ENCODE measurements at places on chromosomes 6 and 20.

- DNase-seq: no peak
Observed at GRCh38 chr20:62561182-62561581, 81.1 kb upstream of the SLCO4A1 start.

DNA sequence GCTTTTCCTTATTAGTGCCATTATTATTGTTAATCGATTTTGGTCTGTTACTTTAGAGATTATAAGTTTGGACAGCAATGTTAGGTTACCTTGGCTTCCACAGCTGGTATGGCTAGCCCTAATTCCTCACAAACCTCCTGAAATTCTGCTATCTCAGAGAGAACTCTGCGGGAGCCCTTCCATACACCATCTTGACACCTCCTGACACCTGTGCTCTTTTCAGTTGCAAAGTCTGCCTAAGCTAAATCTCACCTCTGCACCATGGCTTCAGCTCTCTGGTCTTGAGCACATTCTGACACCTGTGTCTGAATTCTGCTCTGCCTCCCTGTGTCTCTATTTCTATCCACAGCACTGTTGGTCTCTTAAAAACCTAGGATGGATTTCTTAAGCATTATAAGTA is 106.5 kb downstream of the DCDC2 start:
- no peak for DNase-seq

DNA sequence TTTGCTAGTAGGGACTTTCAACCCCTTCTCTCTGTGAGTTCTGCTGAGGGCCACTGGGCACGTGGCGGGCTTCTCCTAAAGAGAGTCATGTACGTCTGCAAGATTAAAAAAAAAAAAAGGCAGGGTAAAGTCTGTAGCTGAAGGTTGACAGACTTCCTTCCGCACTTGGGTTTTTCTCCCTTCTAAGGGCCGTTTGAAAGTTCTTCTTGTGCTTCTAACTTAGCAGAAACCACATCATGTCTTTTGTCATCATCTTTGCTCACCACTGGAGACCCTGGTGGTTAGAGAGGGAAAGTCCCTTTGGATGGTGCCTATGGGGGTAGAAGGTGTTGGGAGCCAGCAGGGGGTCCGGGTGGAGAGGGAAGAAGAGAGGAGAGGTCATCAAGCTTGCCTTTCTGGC is 31.4 kb downstream of the PRDM1 start:
- peak; percentile 62 for DNase-seq

DNA sequence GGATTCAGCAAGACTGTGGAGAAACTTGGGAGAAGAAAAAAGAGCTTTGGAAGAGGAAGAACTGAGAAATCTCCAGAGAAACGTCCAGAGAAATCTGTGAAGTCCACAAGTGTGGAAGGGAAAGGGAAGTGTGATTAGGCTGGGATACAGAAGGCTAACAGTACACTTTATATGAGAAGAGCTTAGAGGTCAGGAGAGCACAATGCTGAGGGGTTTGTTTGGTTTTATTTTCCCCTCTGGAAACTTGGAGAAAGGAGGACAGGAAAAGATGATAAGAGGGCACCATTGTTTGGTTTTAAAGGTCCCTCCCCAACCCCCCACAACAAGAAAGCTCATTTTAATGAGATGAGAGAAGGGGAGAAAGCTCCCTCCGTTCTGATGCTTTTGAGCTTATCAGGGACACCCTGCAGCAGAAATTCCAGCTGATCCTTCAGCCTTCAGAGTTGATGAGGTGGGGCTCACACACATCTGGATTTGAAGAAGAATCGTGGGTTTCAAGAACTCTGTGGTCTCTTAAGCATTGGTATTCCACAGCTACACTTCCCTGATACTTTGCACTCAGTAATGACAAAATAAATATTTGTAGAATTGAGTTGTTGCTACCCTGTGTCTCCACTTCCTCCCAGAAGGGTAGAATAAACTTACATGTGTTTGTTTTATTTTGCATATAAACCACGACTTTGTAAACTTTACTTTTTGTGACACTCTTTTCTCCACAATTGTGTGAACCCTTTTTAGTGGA is 1.9 kb downstream of the NT5E start:
- DNase-seq: no peak

DNA sequence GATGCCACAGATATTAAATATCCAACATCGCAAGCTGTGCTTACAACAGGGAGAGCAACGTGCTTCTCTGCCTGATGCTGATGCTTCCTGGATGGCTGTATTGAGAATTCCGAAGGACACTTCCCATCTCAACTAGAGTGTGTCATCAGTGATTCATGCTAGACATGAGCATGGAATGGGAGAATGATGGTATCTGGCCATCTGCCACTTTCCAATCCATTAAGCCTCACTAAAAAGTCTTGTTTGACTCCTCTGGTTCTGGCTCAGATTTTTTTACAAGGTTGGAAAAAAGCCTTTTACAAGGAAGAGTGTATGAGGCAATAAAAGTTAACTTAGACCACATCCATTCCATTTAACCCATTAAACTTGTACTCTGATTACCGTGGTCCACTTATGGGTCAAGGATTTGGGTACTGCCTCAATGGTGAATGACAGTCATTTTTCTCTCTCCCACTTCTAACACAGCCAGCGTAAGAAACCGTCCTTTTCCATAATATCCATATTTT is 265.3 kb downstream of the UST start:
- no peak for DNase-seq

DNA sequence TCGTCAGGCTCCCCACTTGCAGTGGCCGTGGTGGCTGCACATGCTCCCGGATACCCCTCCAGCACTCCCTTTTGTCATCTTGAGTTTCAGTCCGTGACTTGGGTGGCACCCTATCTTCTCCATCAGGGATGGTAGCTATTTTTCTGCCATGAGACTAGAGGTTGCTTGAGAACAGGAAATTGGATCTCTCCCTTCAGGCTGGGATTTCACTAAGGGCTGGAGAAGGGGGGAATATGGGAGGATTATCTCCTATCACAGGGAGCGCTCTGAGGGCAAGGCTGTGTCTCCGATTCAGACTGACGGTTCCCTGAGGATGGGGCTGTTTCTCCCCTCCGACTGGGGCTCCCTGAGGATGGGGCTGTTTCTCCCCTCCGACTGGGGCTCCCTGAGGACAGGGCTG is 123.1 kb downstream of the MRPL14 start:
- DNase-seq: no peak

GRCh38 chr6:104858642-104859041 is 1.1 kb downstream of the HACE1 start:
- DNase-seq: no peak
